ENCODE measurements at places on chromosomes 7 and 10.

- no peak for DNase-seq
These were observed 1.4 kb downstream of the GCK start for GRCh38 chr7:44187636-44188416.

GRCh38 chr10:1061930-1062774, 6.0 kb downstream of the WDR37 start:
- no peak for DNase-seq

DNA sequence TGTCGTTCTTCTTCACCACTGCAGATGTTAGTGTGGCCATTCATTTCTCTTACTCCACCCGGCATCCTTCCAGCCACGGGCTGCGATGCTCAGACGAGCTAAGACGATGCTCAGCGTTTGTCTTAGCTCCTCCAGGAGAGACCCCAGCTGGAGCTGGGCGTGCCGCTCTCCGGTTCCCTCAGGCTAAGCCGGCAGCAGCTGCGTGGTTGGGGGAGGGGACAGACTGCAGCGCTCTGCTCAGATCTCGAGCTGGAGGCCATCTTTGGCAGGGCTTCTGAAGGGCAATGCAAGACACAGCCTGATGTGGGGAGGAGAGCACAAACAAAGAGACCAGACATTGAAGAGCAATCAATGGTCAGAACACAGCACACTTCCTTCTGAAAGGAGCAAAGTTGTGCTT, 4.8 kb downstream of the INA start:
- DNase-seq, result no peak

GRCh38 chr10:11355592-11355991, 255.9 kb downstream of the USP6NL start:
- DNase-seq, result no peak

- DNase-seq, result no peak
These were observed 123.8 kb downstream of the ARID5B start for GRCh38 chr10:62025134-62025794.

DNA sequence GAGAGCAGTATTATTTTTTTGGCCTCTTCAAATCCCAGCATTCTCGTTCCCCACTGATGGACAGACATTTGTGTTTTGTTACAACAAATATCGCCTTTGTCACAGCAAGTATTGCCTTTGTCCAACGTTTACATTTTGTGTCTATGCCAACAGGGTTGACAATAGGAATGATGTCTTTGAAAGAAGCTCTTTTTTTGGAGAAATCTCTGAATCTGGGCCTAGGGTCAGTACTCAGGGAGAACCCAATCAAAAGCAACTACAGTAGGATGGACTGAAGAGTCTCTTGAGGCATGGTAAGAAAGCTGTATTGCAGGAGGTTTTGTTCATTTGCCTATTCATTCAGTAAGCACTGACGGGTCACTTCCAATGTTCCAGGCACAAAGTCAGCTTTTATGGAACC, 57.7 kb upstream of the KLF14 start:
- DNase-seq, result no peak

DNA sequence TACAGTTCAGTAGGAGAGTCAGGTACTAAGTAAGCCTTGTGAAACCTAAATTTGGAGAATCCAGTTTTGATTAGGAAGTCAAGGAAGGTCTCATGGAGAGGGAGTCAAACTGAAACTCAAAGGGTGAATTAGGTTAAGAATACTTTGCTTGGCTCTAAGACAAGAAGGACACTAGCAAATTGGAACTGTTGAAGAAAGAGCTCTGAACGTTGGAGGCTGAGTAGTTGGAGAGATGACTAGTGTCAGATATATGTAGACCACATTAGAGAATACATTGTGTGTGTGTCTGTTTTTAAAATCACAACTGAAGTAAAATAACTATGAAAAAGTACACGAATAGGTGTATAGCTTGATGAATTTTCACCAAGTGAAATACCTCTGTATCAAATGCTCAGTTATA, 6.3 kb downstream of the VPS26A start:
- no peak for DNase-seq

GRCh38 chr10:43921881-43922280, 273.2 kb upstream of the ZNF32 start:
- no peak for DNase-seq

DNA sequence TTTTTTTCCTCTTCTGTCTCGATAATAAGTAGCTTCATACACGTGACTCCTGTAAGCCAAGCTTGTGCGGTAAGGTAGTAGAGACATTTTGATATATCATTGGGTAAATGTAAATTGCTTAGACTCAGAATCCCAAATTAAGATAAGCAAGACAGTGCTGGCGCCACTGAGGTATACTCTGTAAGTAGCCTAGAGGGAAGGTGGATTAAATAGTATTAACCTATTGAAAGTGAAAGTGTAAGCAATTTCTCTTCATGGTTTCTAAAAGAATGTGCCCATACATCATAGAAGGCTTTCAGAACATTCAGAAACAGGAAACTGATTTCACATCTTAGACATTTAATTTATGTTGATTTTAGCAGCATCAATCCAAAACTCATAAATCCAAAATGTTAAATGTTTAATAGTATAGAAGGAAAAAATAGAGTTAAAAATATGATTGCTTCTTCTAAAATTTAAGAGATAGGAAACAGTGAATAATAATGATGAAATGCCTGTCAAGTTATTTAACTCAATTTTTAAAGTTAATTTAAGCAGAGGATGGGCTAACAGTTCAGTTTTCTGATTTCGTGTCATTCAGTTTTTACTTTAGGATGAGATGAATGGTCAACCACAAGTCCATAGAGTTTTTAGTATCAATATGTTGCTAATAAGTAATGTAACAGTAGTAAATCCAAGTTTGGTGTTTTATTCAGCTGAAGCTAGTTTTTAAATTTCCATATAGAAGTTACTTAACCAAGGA, 36.8 kb downstream of the LRRC72 start:
- DNase-seq, result no peak

- no peak for DNase-seq
These were observed 61.2 kb upstream of the ABLIM1 start for GRCh38 chr10:114719311-114719710.

- no peak for DNase-seq
These were observed 228.8 kb upstream of the KIAA1217 start for GRCh38 chr10:23980094-23980493.

DNA sequence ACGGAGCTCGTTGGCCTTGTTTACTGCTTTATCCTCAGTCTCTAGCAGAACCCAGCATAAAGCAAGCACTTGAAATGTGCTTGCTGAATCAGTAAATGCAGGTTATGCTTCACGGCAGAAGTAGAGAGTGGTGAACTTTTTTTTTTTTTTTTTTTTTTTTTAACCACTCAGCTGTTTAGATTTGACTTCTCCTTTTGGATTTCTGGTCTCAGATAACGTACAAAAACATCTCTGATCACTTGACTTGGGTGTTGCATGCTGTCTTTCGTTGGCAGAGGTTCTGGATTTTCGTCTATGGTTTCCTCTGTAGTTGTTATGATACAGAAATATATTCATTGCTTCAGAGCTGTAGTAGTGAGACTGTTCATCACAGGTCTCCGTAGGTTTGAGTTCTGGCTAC, 242.5 kb upstream of the HABP2 start:
- no peak for DNase-seq

- DNase-seq, result no peak
These were observed 21.1 kb downstream of the FAM133B start for GRCh38 chr7:92569137-92569536.

GRCh38 chr7:131482800-131483199, 73.6 kb downstream of the PODXL start:
- DNase-seq, result no peak

DNA sequence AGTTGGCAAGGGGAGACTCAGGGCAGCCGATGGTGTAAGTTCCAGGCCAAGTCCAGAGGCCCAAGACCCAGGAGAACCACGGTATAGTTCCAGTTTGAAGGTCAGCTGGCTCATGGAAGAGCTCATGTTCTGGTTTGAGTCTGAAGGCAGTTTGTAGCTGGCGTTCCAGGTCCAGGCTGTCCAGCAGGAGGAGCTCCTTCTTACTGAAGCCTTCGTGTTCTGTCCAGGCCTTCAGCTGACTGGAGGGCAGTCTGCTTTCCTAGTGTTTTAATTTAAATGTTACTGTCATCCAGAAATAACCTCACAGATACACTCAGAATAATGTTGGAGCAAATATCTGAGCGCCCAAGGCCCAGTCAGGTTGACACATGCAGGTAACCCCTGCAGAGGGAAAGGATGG, 4.2 kb downstream of the SUN1 start:
- DNase-seq, result no peak

GRCh38 chr10:29998142-29998808, 61.1 kb downstream of the JCAD start:
- peak; percentile 60 for DNase-seq

- DNase-seq, result no peak
These were observed 13.3 kb upstream of the ARHGAP21 start for GRCh38 chr10:24737001-24737400.

DNA sequence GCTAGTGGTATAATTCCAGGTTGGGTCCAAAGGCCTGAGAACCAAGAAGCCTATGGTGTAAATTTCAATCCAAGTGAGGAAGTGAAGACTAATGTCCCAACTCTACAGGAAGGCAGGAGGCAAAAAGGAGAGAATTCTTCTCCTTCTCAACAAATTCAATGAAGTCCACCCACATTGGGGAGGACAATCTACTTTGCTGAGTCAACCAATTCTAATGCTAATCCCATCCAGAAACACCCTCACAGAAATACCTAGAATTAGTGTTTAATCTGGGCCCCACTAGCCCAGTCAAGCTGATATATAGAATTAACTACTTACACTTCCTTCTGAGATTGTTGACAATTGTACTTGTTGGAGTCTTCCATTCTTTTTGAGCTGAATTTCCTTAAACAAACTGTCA, 413.2 kb upstream of the PHF14 start:
- DNase-seq, result no peak

- DNase-seq, result no peak
These were observed 22.2 kb upstream of the UNCX start for GRCh38 chr7:1210321-1210978.

DNA sequence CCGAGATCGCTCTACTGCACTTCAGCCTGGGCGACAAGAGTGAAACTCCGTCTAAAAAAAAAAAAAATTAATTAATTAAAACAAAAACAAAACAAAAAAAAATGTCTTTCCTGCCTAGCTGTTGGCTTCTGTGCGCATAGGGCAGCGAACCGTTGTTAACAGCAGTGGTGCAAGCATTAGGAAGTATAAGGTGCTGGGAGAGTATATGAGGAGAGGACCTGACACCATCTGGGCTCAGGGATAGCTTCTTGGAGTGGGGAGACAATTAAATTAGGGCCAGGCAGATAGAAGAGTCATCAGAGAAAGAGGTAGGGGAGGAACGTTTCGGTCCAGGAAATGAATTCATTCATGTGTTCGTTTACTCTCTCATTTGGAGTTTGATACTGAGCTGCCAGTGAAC, 46.2 kb upstream of the EZH2 start:
- DNase-seq, result no peak

DNA sequence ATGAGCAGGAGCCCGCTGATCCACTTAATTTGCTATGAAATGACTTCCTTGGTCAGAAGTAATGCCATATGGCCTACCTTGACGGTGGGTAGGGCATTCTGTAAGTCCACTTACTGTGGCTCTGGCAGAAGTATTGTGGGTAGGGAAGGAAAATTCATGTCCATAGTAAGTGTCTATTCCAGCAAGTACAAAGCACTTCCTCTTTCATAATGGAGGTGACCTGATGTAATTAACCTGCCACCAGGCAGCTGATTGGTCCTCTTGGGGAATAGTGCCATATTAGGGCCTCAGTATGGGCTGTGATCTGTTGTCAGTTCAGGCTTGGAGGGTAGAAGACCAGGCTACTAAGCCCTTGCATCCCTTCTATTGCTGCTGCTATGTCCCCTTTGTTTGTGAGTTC, 103.9 kb downstream of the SLC37A3 start:
- no peak for DNase-seq

DNA sequence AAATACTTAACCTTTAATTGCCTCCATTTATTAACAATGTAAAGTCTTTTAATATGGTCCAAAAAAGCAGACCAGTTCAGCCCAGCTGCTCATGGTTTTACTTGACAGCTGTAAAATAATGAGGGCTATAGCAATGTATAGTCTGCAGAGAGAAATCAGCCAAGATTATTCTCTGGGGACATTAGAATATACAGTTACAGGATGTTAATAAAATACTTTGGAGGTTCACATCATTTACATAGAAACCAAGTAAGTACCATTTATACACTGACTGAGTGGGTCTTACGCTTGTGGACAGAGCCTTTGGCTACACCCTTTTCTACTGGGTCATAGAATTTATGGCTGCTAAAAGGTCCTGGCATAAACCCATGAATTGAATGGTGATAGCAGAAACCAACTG, 340.7 kb upstream of the CELF2 start:
- DNase-seq, result no peak

- DNase-seq, result no peak
These were observed 153.0 kb downstream of the GRK5 start for GRCh38 chr10:119360181-119360921.

DNA sequence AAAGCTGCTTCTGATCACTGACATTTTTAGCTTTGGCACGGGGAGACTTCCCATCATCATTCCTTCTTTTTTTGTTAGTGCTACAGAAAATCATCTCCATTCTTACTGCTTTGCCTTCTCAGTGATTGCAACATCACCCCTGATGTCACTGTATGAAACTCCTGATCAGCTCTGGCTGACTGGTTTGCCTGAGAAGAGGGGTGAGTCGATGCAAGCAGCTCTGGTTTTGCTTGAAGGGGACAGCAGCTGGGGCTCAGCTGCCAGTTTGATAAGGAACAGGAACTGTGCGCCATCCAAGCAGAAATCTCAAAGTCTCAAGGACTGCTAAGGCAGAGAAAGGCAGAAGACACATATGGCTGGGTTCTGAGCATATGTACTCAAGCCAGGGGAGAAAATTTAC, 808.5 kb upstream of the CELF2 start:
- DNase-seq, result no peak

DNA sequence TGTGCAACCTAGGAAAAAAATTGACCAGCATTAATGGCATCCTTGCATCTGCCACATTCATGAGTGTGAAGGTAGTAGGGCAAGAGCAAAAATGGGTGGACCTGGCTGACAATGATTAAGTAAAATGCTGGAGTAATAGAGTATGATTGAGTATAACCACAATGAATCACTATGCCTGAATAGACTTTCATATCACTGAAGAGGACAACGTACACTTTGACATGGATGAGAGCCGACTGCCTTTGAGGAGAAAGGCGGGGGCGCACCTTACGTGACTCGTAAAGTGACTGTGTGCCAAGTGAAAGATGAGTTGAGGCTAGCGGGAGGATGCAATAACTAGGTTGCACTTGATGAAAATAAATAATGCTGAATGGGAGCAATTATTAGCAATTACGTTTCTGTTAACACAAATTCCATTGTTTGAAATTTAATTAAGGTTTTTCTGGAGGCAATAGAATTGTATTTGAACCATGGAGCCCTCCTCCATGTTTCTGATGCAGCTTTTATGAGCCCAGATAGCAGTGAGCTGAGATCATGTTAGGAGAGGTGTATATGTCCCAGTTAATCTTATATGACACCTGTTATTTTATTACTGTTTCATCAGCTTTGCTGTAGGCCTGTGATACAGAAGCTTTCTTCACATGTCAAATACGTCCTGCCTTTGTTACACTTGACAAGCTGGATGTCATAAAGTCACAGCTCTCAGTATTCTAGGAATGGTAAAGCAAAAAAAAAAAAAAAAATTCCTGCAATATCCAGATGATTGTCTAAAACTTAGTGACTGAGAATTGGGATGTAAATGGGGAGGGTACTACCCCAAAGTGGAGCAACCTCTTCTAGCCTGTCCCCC, 596.5 kb downstream of the NXPH1 start:
- DNase-seq, result peak; percentile 26

- no peak for DNase-seq
These were observed 1326.3 kb downstream of the XPNPEP1 start for GRCh38 chr10:108597031-108597430.

Data from RCC 7860 (cell line).